Liver (tissue), 10 donors: ENCODE measurements at places on chromosomes 7 and 10.

- no peak for DNase-seq
Observed at GRCh38 chr10:116007256-116007891, 265.6 kb downstream of the GFRA1 start.

- no peak for DNase-seq
Observed at GRCh38 chr10:132562916-132563456, 25.4 kb downstream of the INPP5A start.

- DNase-seq, result no peak
Observed at GRCh38 chr10:86258499-86258898, 108.1 kb downstream of the GRID1 start.

DNA sequence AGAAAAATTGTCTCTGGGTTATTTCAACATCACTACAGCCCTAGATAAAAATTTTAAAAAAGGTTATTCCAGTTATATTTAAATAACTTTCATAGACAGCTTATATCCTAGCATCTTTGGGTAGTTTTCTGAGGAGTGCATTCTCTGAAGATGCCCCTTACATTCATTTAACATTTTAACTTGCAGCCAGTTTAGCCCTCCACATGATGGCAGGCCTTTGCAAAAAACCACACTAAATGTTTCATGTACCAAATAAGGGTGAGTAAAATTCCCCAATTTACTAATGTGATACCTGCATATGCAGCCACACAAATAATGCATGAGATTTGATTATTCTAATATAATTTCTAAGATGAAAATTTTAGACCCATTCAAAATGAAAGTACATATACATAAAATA lies 108.4 kb upstream of the ZWINT start:
- no peak for DNase-seq

- DNase-seq, result no peak
Observed at GRCh38 chr7:158975526-158976467, 119.4 kb downstream of the DYNC2I1 start.

DNA sequence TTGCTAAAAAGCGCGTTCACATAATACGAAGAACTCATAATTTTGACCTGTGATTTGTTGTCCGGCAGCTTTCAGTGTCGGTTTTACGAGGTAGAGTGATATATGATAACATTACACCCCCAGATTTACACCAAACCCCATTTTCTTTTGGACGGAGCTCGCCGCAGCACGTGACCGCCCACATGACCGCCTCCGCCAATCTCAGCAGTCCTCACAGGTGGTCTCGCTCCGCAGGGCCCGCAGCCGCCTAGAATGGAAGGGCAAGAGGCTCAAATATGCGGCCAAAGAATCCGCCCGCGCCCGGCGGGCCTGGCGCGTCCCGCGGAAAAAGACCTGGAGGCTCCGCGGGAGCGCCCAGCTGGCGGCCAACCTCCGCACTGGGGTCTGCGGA lies at the start of gene HOXA7:
Gene HOXA7, minus strand, starts transcription at position 168 of the 391 bp plus-strand sequence. Its CDS starts 130 bp downstream, at position 38.
- no peak for DNase-seq

GRCh38 chr10:22701132-22701826 lies 13.1 kb downstream of the PIP4K2A start:
- no peak for DNase-seq

GRCh38 chr7:98399462-98399861 lies 1.4 kb downstream of the BAIAP2L1 start:
- no peak for DNase-seq

DNA sequence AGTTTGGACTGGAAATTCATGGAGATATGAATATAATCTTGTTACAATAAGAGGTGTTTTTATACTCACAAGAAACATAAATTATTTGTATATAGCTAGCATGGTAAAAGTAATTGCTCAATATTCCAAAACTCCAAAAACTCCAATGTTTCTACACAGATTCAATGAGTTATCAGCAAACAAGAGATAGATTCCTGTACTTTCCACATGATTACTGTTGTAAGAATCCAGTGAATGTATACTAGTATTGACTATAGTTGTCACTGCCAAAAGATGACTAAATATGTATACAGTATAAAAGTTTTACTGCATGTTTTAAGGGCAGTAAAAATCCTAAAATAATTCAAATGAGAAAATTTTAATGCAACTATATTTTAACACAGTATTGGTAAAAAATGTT lies 10.7 kb downstream of the ATOH7 start:
- no peak for DNase-seq

DNA sequence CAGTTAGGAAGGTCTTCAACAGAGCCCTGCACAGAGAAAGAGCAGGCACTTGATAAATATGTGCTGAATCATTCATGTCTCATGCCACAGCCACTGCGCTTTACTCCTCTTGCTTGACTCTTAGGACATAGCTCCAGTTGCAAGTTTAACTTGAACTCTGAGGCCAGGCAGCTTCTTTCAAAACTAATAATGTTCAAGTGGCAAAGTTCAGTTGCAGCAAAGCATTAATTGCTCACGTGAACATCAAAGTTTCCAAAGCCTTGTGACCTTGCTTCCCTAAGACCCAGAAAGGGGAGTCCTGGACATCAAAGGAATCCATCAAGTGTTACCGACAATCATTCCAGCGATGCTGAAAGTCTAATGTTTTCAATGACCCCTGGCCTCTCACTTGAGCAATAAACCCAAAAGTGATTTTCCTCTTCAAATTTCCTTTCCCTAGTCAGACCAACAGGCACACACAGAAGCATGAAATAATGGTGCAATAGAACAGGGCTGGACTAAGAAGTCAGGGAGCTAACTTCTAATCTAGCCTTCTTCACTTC lies 21.8 kb upstream of the TECTB start:
- DNase-seq, result no peak

GRCh38 chr10:67696029-67696428 lies at the start of gene CTNNA3:
Gene CTNNA3, minus strand, starts transcription at chr10:67696195.
- DNase-seq, result no peak

DNA sequence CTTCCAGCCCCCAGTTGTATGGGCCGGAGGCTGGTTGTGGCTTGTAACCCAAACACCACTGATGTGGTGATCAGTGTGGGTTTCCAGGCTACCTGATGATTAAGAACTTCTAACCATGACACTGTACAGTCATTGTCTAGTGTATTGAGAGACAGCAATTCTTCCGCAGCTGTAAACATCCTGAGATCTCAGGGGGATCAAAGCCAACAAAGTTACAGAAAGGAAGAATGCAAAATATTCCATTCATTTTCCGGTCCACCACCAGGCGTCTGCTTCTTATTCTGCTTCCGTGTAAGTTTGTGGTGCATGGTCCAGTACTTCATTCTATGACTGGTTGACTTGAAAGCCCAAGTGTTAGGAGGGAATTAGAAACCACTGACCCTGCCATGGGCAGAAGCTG lies 10.3 kb upstream of the GLI3 start:
- DNase-seq, result no peak

GRCh38 chr10:11035301-11035991 lies 17.8 kb downstream of the CELF2 start:
- DNase-seq, result no peak

GRCh38 chr7:111741811-111742240 lies 179.5 kb upstream of the IMMP2L start:
- no peak for DNase-seq

DNA sequence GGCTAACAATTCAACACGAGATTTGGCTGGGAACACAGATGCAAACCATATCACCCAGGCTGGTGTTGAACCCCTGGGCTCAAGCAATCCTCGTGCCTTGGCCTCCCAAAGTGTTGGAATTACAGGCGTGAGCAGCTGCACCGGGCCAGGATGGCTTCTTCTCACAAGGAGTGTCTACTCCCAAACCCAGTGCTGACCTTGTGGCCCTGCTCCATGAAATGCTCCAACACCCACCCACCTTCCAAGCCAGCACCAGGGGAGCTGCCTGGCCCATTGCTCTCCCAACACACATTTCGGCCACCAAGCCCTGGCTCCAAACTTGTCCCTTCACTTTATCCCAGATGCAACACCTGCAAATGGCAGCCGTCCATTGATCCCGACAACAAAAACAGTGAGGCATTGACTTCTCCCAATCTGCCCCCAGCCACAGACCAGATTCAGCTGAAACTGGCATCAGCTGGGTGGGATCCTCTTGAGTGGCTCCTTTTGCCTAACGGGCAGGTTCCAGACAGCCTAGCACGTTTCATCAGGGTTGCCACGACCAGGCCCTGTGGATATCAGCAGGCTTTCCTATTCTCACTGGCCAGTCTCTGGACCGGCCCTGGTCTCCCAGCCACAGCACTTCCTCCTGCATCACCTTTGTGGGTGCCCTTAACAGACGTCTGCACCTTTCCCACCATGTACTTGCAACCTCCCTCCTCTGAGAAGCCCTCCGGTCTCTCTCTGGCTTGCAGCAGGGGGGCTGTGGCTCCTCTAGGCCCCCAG lies 105.7 kb upstream of the CARD11 start:
- DNase-seq, result no peak

- no peak for DNase-seq
Observed at GRCh38 chr7:144388950-144389349, 14.5 kb downstream of the NOBOX start.

DNA sequence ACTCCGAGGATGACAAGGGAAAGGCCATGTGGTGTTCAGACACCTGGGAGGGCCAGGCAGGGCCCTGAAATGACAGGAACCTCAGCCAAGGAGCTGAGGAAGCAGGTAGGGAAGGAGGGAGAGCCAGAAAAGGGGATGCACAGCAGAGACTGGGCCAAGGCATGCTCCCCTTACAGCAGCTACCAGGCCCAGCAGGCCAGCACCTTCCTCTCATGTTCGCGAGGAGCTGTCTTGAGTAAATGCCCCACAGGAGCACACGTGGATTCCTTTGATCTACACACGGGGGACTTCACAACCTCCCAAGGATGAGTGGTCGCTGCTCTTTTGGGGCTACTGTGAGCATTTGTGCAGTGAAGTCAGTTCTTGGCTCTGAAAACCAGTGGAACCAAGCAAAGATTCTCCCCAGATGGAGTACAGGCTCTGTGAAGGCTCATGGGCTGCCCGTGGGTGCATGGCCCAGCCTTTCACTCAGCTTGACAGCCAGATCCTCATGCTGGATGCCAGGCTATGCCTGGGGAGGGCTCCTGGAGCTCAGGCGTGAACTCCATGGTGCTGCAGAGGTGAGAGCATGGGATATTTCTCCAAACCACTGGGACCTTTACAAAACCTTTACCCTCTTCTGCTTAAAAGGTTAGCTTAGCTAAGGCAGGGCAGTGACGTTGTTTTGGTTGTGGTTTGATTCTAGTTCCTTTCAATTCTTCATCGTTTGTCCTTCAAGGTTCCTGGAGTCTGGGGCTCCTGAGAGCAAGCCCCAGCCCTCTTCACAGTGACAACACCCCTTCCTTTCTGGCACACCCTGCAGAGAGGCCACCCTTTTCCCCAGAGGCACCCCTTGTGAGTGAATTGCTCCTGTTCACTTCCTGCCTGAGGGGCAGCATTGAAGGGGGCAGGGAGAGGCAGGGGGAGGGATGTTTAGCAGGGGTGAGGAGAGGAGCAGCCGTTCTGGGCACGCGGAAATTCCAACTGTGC lies 74.2 kb upstream of the ZPBP start:
- DNase-seq, result no peak

- no peak for DNase-seq
Observed at GRCh38 chr7:130356876-130357611, 12.4 kb downstream of the CPA5 start.

- no peak for DNase-seq
Observed at GRCh38 chr10:110733218-110733952, 89.2 kb downstream of the RBM20 start.

DNA sequence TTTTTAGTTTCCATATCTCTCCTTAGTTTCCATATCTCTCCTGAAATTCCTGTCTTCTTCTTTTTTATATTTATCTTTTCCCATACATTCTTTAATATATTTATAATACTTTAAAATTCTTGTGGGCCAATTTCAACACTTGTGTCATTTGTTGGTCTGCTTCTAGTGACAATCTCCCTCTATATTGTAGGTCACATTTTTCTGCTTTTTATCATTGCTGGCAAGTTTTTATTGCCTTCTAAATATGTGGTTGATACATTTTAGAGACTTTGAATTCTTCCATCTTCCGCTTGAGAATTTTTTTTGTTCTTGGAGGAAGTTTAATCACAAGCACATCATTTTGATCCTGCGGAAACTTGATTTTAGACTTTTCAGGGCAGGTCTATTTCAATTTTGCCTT lies 26.0 kb upstream of the OPN4 start:
- no peak for DNase-seq

DNA sequence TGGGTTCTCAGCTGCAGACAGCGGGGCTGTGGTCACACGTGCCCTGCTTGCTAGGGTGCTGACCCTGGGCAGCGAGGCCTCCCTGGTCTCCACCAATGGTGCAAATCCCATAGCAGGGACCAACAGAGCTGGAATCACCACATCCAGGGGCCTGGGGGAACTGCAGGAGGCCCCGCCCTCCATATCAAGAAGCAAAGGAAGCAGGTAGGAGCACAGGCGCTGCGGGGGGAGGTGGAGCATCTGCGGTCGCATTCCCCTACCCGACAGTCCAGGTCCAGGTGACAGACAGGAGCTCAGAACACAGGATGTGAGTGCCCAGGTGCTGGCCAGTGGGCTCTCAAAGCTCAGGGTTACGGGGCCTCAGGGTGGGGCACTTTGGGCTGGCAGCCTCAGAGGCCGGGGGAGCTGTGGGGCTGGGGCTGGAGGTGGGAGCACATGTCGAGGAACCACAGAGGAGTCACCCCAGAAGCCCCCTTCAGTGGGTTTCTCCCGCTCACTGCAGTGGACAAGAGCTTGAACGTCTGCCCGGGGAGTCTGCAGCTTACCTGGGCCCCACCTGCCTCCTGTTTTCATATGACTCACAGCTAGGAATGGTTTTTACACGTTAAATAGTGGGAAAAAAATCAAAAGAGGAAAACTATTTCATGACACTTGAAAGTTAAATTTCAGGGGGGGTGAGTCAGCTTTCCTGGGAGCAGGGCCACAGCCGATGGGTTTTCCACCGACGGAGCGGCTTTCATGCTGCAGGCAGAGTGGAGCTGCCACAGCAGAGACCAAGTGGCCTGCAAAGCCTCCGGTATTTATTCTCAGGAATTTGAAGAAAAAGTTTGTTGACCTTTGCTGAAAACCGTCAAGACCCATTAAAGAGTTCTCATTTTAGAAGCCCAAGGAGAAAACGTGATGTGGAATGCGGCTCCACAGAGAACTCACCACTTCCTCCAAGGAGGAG lies 148.7 kb upstream of the PPP2R2D start:
- DNase-seq, result no peak

- DNase-seq, result no peak
Observed at GRCh38 chr7:125847692-125848091, 918.1 kb upstream of the POT1 start.

DNA sequence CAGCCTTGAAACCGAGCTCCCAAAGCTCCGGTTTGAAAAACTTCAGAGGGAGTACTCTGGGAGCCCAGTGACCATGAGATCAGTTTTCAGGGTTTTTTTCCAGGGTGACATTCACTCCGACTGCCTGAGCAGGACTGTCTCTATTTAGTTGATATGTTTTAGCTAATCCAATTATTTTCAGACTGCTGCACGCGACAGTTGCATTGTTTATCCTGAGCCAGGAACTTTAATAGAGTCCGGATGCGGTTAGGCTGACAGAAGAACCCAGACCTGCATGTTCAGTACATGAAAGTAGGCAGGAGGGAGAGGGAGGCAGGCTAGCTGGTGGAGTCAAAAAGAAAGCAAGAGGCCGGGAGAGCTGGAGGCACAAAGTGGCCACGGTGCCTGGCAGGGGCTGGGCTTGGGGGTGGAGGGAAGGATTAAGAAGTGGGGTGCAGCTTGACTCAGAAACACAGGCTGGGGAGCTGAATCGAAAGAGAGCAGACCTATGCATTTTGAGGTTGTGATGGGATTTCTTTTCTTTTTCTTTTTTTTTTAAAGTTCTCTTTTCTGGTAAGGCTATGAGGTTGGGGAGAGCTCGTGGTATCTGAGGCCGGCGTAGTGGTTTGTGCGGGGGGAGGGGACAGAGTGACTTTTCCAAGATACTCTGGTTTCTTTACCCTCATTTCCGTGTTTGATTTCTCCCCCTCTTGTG lies 5.7 kb downstream of the GATA3 start:
- no peak for DNase-seq

GRCh38 chr10:970311-971149 lies 17.7 kb upstream of the GTPBP4 start:
- no peak for DNase-seq
